Islet precursor cell (in vitro differentiated cells): ENCODE measurements at places on chromosomes 4 and X.

- no peak for DNase-seq
Observed at GRCh38 chrX:11188664-11189063, 77.5 kb downstream of the HCCS start.

DNA sequence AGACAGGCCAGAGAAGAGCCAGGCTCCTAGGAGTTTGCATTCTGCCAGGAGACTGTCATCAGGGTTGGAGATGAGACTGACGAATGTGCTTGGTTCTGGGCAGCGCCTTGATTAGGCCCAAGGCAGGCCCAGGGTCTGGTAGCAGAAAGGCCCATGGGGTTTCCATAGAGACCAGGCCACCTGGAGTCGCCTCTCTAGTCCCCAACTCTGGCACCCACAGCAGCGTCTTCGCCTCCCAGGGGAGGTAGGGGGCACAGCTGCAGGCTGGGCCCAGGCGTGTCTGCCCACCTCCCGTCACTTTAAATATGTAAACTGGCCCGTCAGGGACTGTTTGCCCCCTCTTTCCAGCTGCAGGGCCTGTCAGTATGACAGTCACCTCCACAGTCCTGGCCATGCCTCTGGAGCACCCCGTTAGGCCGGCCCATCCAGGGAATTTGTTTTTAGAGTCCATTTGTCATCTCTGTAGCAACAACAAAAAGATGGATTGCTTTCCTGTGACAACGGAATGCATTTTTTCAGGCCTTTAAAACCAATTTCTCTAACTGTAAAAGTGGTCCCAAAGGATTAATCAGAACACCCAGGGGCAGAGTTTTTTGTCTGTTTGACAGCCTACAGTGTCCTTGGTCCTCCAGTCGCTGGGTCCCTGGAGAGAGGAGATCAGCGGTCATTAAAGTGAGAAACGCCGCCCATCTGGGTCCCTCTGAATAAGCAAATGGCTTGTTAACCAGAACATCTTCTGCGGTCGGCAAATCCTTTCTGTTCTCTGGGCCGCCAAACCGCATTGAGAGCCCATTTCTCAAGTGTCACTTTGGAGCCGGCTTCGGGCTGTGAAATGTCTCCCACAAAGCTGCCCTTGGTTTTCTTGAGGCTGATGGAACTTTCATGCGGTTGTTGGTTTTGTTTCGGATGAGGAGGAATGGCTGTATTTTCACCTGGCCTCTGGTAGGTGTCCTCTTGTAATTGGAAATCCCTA lies 153.0 kb upstream of the PSAPL1 start:
- DNase-seq = no peak

DNA sequence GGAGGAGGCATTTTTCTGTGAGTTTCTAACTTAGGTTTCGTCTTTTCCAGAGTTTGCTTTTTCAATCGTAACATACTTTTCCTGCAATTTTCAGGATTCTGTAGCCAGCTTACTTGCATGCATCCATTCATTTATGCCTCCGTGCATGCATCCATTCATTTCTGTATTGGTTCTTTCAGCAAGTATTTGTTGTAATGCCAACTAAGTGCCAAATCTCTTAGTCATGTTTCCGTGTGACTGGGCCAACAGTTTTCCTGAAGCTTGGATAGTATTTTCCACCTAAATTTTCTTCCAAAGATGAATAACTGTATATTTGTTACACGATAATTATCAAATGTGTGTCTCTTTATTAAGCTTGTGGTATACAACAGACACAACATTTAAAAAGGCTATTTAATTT lies 41.5 kb downstream of the CBLL2 start:
- no peak for DNase-seq

DNA sequence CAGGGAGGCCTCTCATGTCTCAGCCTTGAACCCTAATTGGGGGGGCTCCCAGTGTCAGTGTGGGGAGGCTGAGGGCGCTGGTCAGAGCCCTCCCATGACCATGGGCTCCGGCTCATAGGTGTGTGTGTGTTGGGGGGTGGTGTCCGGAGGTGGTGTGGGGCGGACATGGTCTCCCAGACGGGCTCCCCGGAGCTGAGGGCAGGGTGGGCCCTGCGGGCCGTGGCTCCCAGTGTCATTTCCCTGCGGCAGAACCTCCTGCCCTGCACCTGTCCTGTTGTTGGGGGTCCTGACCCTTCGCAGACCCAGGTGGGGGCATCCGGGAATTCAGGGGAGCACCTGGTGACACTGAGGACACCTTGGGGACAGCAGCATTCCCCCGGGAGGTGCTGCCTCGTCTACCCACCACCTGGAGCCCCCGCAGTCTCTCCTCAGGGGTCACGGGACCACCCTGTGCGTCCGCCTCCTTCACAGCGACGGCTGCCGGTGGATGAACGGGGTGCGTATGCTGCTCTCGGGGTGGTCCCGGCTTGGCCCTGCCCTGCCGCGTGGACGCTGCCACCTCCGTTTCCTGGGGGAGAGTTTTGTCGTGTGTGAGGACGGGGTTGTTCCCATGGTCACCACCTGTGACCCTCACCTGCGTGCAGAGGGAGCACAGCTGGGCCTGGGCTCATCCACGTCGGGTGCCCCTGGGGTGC lies 14.5 kb upstream of the GTPBP6 start:
- no peak for DNase-seq

GRCh38 chr4:173543266-173543665 lies 13.2 kb upstream of the HAND2 start:
- DNase-seq = peak; percentile 55

GRCh38 chrX:44152852-44153251 lies 179.7 kb upstream of the NDP start:
- no peak for DNase-seq

GRCh38 chr4:128868758-128869157 lies 59.3 kb downstream of the JADE1 start:
- no peak for DNase-seq

DNA sequence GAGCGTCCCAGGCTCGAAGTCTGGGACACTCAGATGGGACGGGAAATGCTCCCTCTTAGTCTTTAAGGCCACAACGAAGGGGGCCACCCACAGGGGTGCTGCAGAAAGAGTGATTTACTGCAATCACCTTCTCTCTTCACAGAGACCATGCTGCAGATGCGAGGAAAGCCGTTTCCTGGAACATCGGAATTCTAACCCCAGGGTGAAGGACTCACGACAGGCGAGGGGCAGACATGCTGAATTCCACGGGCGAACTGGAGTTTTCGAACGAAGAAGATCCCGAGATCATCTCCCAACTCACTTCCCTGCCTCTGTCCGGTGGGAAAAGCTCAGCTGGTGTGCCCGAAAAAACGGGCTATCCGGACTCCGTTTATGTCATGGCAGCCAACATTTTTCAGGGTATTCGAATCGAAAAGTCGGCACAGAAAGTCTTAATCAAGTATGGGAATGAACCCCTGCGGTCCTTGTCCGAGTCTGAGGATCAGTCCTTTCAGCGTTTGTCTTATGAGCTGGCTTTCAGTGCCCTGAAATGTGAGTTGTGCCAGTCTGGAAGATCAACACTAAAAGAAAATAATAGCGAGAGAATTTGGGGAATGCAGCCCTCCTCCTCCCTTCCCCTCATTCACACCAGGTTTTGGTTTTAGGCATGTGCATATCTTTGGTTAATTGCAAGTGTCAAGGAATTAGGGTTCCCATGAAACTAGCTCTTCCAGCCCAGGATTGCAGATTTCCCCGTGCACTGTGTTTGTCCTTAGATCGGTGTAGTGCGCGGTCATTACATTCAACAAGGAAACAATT lies 905 bp downstream of the NSUN7 start:
- peak; percentile 63 for DNase-seq

- DNase-seq = no peak
Observed at GRCh38 chrX:152895724-152896420, 2.0 kb upstream of the ZNF185 start.

- DNase-seq = no peak
Observed at GRCh38 chr4:48360285-48361011, 19.1 kb downstream of the SLAIN2 start.

GRCh38 chr4:179182741-179183140 lies 1740.5 kb upstream of the AGA start:
- DNase-seq = no peak

DNA sequence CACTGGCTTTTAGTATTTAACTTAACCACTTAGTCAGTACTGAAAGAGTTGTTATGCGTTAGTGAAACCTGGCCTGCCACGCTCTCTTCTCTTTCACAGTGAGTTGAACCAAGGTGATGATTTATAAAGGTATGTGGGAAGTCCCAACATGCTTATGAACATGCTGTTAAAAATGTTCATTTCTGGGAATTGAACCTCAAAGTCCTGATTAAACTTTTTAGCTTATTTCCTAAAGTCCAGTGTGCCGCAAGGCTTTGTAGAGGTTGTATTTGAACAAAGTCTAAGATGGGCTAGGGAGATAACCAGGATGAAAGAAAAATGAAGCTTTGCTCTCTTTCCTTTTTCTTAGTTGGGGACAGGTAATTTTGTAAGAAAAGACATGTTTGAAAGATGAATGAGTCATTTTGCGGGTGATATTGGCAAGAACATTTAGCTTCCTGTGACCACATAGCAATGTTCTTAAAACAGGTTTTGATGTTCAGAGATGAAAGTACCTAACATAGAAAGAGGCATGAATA lies 270.3 kb downstream of the DTHD1 start:
- DNase-seq = no peak

- no peak for DNase-seq
Observed at GRCh38 chrX:10901290-10901633, 209.9 kb upstream of the HCCS start.

- peak; percentile 71 for DNase-seq
Observed at GRCh38 chr4:793093-793861, 32.7 kb downstream of the CPLX1 start.

GRCh38 chr4:81471298-81471587 lies 464 bp downstream of the RASGEF1B start:
- DNase-seq = no peak
